ENCODE measurements at places on chromosomes 4 and X.
A peak's percentile ranks its signal among the peaks of the same experiment; 100 is the strongest.

- no peak for DNase-seq
Measured at GRCh38 chr4:154741131-154741665, 2.6 kb upstream of the LRAT start.

DNA sequence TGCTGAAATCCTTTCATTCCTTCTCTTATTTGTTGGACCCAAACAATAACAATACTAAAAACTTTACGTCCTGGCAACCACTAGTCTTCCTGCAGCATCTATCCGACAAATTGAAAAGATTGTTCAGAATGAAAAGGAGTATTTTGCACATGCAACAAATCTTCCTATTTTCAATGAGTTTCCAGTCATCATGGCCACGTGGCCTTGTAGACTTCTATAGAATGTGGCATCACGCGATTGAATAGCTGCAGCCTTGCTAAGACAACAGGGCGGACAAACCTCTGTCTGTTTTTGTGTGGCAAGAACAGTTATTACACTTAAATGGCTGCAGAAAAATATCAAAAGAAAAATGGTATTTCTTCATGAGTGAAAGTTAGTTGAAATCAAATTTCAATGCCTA, 297.9 kb upstream of the LCORL start:
- DNase-seq, result no peak

GRCh38 chr4:26299254-26299882, 21.4 kb upstream of the RBPJ start:
- DNase-seq, result no peak

- DNase-seq, result peak; percentile 35
Measured at GRCh38 chr4:158766434-158767044, 2.3 kb upstream of the FNIP2 start.

DNA sequence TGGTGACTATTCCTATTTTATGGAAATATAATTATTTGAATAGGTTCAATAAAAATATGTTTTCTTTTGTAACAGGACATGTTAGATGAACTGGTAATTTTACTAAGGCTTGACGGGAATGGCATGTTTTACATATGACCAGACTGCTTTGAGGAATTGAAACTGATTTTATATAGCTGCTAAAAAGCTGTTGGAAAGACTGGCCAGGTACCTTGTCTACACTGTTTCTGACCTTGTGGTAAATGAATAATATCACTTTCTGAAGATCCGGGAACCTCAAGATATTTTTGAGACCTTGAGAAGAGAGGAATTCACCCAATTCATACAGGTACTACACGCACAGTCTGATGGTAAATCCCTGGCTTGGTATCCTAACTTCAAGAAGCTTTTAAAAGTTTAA, 42.1 kb upstream of the USP46 start:
- DNase-seq, result no peak

DNA sequence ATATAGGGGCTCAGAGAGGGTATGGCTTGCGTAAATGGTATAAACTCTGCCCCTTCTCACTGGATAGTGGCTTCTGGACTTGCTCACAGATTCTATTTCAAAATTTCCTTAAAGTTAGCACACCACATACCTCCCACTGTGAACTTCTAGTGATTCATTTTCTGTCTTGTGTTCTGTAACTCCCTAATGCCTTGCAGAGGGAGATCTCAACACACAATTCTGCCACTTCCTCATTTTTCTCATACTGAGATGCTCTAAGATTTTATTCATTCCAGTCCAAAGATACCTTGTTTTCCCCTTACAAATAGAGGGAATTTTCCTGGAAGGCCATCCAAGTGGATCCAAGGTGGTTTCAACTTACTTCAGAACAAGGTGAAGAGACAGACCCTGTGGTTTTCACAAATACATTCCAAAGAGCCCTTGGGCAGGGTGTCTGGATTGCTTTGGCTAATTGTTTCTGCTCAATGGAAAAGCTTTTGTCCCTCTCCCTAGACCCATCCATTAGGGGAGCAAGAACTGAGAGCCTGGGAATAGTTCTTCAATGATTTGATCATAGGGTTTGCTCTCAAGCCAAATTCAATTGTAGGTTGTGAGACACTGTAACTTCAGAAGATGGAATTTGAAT, 52.1 kb upstream of the CAPN6 start:
- DNase-seq, result no peak

DNA sequence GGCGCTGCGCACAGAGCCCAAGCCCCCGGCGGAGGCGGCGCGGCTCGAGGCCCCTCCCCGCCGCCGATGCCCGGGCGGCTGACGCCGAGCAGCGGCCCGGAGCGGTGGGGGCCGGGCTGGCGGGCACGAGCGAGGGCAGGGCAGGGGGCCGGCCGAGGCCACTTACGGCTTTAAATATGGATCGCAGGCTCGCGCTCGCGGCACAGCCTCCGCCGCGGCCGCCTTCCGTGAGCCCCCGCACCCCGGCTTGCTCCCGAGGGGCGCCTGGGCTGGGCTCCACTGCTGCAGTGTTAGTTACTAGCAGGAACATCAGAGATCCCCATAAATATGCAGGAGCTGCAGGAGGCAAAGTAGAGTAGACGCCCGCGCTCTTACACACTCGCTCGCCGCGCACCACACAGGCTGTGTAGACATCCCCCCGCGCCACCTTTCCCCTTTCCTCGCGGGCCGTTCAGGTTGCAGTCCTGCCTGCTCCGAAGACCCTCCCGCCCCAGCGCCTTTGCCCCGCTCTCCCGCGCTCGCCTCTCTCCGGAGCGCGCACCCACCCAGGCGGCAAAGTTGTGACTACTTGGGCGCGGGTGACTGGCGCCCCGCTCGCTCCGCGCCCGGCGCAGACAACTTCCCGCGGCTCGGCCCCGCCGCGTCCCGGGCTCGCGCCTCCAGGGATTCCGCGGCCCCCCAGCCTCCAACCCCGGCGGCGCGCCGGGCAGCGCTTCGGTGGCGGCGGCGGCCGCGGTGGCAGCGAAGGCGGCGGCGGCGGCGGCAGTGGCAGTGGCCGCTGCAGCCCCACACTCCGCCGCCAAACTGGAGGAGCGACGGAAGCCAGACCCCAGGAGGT, 152.0 kb upstream of the SLC4A4 start:
- no peak for DNase-seq

GRCh38 chr4:94960708-94961107, 203.0 kb downstream of the BMPR1B start:
- no peak for DNase-seq

All from dorsolateral prefrontal cortex (tissue), 122 donors.